ENCODE measurements at places on chromosomes 6 and 20.

GRCh38 chr6:119184008-119184648 is 105.7 kb upstream of the FAM184A start:
- no peak for DNase-seq

- no peak for DNase-seq
These were observed 91.5 kb downstream of the FAM50B start for GRCh38 chr6:3940703-3941102.

- no peak for DNase-seq
These were observed 51.2 kb downstream of the BMP6 start for GRCh38 chr6:7777074-7777473.

- peak; percentile 63 for DNase-seq
These were observed 119.4 kb downstream of the JARID2 start for GRCh38 chr6:15365273-15365687.

- peak; percentile 83 for DNase-seq
These were observed 48.0 kb downstream of the MUC22 start for GRCh38 chr6:31058128-31058894.

DNA sequence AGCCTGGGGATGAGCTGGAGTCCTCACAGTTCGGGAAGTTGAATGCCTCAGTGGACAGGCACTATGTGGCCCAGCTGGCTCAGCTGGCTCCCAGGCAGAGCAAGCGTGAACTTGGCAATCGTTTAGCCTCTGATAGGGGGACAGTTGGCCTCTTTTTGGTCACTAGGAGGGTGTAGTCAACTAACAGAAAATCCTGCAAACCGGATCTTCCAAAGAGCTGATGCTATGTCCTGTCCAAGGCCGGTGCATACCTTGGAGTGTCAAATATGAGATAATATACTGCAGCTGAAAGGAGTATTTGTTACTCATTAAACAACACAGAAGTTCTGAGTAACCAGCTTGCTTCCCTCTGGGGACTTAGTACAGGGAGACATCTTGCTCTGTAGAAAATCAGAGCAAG is 126.2 kb upstream of the EXOC2 start:
- no peak for DNase-seq

GRCh38 chr20:54205450-54205849 is 2.4 kb upstream of the PFDN4 start:
- no peak for DNase-seq

- no peak for DNase-seq
These were observed 37.6 kb upstream of the AVP start for GRCh38 chr20:3121955-3122610.

- DNase-seq, result no peak
These were observed 103.1 kb downstream of the TCP11 start for GRCh38 chr6:35038076-35038475.

GRCh38 chr20:37295595-37295994 is 6.1 kb downstream of the MANBAL start:
- DNase-seq, result no peak

DNA sequence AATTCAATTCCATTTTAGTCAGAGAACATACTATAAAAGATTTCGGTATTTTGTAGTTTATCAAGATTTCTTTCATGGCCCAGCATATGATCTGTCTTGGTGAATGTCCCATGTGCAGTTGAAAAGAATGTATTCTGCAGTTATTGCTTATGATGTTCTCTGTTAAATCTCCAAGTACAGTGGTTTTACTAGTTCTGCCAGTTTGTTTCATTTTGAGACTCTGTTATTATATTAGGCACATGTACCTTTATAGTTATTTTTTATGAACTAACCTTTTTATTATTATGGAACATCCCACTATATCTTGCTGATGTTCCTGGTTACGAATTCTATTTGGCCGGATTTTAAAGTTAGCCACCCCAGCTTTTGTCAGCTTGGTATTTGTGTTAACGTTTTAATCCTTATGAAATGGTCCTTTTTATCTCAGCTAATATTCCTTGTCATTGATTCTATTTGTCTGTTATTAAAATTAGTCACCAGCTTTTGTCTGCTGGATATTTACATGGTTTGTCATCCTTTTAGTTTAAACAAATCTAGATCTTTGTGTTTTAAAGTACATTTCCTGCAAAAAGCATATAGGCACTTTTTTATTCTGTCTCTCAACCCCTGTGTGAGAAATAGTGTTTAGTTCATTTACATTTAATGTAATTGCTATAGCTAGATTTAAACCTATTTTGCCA is 48.9 kb downstream of the VTA1 start:
- peak; percentile 4 for DNase-seq

- DNase-seq, result no peak
These were observed 172.1 kb upstream of the PROKR2 start for GRCh38 chr20:5488823-5489222.

DNA sequence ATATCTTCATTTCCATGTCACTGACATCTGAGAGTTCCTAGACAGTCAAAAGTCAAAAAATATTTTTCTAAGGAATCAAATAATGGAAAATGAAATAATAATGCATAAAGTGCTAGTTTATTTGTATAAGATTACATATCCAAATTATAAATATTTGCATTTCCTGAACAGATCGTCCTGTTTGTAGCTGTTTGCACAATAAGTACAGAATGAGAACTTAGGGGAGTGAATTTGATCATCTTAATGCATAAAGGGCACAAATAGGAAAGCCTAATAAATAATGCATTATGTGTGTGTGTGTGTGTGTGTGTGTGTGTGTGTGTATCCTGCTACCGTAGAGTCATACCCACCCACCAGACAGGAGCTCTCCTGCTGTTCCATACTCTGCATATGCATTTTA is 521.0 kb upstream of the EPHA7 start:
- DNase-seq, result no peak

GRCh38 chr6:170286246-170286933 is 4.5 kb downstream of the DLL1 start:
- no peak for DNase-seq

DNA sequence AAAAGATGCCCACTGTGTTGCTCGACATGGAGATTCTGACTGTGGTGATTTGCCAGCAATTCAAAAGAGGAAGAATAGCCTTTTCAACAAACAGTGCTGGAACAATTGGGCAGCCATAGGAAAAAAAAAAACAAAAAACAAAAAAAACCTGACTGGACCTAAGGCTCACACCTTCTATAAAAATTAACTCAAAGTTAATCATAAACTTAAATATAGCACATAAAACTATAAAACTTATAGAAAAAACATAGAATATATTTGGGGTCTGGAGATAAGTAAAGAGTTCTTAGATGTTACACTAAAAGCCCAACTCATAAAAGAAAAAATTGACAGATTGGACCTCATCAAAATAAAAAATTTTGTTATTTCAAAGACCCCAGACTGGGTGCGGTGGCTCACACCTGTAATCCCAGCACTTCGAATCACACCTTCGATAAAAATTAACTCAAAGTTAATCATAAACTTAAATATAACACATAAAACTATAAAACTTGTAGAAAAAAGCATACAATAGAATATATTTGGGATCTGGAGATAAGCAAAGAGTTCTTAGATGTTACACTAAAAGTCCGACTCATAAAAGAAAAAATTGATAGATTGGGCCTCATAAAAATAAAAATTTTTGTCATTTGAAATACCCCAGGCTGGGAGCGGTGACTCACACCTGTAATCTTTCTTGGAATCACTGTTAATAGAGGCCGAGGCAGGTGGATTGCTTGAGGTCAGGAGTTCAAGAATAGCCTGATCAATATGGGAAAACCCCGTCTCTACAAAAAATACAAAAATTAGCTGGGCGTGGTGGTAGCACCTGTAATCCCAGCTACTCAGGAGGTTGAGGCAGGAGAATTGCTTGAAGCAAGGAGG is 115.6 kb upstream of the FAM83B start:
- no peak for DNase-seq

DNA sequence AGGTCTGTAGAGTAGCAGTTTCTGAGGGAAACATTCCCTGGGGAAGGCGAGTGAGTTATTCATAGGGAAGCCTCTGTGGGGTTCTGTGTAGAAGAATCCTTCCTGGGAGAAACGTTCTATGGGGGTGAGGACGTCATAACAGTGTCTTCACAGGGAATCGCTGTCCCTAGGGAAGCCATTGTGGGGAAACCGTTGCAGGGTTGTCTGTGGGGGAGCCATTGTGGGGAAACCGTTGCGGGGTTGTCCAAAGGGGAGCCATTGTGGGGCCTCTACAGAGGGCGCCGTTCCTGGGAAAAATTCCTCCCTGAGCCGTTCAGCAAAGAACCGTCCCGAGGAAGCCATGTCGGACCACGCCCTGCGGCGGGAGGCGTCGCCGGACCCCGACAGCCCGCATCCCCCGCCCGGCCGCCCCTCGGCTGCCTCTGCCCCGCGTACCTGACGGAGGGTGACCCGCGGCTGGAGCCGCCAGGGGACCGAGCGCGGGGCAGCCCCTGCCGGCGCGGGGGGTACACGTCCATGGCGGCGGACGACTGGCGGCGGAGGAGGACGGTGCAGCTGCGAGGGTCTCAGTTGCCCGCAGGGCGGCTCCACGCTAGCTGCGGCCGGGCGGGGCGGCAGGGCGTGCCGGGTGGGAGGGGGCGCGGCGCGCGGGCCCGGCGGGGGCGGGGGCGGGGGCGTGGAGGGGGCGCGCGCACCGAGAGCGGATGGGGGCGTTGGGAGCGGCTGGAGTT is at the start of gene DNAAF9:
Gene DNAAF9 (minus strand): TSS at position 630 of the 731 bp plus-strand sequence. CDS start 112 bp downstream, at position 518.
- DNase-seq, result peak; percentile 74

- DNase-seq, result no peak
These were observed 54.0 kb downstream of the IL22RA2 start for GRCh38 chr6:137119196-137120104.

DNA sequence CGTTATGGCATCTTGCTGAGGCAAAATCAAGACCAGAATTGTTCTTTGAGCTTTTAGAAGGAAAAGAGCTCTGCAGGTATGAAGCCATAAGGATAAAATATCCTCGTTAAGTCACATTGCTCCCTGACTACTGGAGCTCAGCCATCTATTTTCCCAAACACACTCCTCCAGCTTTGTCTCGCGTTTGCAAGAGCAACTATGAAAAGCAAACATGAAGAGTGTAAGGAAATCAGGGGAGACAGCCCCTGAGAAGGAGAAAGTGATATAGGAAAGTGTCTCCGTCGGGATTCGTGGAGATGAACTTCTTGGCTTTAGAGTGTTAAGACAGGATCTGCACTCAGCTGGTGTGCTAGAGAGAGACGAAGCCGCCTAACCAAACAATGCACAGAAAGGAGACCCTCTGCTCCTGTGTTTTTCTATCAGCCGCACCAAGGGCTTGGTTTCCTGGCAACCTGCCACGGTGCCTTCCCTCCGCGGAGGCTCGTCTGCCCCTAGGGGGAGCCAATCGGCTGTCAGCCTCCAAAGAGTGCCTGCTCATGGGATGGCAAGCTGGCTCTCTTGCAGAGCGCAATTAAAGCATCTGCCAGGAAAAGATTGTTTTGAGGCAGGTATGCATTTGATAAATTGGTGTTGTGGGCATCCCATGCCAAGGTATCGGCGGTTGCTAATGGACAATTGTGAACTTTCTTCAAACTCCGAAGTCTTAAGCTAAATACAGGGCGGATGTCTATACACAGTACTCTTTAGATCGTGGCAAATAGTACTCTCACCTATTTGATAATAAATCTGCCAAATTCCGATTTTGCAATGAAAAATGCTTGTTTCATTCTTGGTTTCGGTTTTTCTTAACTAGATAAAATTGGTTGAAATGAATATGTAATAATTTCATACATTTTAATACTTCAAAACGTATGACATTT is 603.2 kb downstream of the RNF144B start:
- DNase-seq, result peak; percentile 27

GRCh38 chr6:110625883-110626282 is 149.5 kb upstream of the SLC22A16 start:
- peak; percentile 26 for DNase-seq

GRCh38 chr20:58133020-58133808 is 95.2 kb downstream of the ANKRD60 start:
- no peak for DNase-seq

GRCh38 chr20:14113416-14113815 is 118.1 kb downstream of the MACROD2 start:
- DNase-seq, result no peak

DNA sequence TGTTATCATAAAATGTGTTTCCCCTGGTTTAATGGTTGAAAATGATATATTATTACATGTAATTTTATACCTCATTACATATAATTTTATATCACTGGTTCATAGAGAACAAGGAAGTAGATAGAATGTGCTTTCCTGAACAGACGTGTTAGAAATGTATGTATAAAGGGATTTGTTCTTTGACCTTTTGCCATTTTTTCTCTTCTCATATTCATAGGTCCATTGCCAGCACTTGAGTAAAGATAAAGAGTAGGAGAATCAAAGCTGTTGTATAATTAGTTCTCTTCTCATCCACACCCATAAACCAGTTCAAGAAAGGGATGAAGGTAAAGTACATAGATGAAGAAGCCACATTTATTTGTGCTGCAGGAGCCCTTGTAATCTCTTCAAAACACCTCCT is 46.7 kb downstream of the RNF217 start:
- DNase-seq, result no peak

DNA sequence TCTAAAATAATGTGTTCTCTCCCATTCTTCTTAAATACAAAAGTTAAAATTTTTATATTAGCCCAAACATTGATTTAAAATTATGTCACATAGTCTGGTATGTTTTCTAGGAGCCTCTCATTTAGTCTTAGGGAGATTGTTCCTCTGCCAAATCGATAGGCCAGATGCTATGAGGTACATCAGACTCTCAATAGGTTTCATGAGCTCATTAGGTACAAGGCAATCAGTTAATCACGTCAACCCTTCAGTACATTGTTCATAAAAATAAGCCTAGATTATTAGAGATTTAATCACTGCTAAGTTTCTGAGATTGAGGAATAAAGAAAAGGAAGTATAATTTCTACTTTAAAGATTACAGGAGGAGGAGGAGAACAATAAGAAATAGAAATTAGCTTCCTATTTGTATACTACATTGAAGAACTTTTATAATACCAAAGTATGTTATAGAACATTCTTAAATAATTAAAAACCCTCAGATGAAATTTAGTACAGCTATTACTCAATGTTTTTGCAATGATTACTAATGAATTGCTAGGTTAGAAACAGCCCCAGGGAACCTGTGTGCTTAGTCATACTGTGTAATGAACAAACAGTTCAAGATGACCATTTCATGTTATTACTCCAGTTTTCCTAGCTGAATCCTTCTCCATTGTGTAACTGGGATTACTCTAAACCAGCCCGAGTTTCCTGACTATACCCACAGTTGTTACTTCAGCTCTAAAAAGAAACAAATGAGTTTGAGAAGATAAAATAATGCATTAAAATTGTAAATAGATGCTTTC is 117.0 kb downstream of the BMP5 start:
- no peak for DNase-seq

DNA sequence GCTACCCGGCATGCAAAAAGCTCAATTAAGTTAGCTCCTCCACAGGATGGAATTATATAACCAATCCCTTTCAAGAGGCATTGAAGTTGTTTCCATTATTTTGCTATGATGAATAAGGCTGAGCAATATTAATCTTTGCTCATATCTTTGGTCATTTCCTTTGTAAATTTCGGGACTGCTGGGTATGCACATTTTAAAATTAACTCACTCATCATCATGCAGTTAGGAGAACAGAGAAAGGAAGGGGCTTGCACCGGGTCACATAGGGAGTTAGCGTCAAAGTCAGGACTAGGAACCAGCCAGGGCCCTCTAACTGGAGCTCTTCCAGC is 430 bp upstream of the FAM110A start:
- no peak for DNase-seq

- DNase-seq, result no peak
These were observed 12.6 kb upstream of the ZFP64 start for GRCh38 chr20:52204136-52204535.

- DNase-seq, result no peak
These were observed 124.1 kb upstream of the DST start for GRCh38 chr6:56766806-56767178.

Measured in hepatic stellate cell (primary cell).